ENCODE measurements at places on chromosomes 12 and 14.

GRCh38 chr12:9829982-9830381 lies 2.7 kb downstream of the KLRF1 start:
- no peak for DNase-seq

DNA sequence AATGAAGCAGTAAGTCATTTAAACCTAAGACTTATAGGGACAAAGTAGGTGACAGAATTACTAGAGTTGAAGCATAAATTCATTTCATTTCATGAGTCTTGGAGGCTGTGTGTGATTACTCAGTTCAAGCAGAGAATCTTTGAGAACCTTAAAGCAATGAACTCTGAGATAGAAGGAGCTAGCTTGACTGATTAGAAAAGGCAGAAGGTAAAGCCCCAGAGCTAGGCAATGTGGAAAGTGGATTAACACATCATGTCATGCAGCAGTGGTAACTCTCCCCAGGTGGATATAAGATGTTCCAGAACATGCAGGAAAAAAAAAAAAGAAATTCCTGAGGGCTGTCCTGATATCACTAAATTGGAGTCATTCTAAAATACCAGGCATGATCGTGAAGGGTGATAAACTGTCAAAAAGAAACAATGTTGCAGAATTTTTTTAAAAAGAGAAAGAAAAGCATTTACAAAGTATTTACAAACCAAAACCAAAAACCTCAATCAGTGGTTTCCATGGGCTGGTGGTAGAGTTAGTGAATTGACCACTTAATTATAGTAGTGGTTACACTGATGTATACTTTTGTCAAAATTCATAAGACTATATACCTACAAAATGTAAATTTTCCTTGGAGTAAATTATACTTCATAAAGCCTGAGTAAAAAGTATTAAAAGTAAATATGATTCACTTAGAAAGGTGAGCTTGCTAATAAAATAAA lies 12.7 kb upstream of the SLC16A7 start:
- DNase-seq, result no peak

DNA sequence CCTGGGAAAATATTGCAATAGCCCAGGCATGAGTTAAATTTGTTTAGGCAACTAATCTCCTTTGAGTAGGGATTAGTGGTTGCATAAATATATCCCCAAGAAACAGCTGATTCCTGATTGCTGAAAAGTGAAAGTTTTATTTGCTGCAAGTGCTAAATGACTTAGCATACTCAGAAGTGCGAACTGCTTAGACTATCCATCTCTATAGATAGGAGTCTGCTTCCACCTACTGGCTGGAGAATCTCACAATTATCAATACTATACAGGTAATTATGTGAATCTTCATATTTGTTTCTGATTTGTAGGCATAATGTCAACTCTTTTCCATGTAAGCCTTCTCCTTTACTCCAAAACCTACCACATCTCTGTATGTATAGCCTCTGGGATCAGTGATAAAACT lies 12.0 kb upstream of the SLCO1B3 start:
- no peak for DNase-seq

DNA sequence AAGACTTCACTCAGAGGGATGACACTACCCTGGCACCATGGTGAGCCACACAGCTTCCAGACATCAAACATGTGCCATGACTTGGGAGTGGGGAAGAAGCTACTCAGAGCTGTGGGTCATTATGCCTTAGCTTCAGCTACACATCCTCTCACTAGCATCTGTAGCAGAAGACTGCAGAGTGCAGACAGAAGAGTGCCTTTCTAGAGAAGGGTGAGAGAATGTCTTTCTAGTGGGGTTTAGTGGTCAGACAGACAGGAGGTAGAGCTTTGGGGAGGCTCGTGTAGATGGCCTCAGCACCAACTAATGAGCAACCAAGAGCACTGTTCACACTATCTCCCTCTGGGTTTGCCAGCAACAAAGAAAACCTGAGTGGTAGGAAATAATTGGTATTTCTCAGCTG lies 4.9 kb upstream of the B4GALNT3 start:
- DNase-seq, result no peak

- no peak for DNase-seq
Observed at GRCh38 chr12:130354407-130354806, 16.7 kb downstream of the PIWIL1 start.

DNA sequence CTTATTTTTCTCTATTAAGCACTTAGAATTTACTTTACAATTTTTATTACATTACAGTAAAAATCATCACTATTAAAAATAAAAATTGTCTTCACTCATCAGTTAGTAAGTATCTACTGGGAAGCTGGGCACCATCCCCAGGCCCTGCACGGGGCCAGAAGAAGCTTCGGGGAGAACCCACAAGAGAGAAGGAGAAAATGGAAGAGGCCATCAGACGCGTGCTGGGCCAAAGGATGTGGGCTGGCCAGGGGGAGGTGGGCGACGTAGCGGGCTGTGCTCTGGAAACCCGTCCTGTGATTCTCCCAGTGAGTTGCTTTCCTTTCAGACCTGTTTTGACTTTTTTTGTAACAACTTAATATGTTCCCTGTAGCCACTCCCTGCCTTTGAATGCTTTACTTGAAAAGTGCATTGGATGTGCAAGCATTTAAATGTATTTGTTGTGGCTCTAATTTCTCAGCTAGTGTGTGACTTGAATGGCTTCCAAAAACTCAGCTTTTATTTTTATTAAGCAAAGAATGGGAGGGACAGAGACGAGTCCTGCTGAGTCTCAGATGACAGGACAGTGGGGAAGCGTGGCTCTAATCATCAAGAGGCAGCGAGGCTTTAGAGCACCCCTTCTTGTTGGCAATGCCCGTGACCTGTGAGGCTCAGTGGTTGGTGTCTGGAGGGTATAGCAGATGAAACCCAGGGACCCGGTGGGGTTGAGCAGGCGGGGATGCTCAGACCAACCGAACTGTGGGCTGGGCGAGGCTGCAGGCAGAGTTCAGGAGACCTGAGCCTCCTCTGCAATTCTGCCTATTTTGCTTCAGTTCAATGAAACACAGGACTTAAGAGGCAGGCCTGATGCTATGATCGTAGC lies 38.8 kb downstream of the SYNE3 start:
- no peak for DNase-seq

DNA sequence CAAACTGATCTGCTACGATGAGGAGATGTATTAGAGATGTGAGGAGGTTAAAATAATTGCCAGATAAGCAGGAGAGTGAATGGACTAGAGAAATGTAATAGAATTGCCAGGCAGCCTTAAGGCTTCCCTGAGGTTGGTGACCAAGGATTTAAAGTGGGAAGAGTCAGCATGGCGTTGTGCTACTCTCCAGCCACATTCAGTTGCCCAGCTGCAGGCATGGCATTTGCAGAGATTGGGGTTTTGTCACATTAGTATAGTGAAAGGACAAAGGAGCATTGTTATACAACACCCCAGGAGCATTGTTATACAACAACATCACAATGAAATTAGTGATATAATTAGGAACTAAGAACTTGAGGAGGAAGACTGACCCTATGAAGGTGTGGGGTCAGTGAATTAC lies 31.7 kb downstream of the MARK3 start:
- DNase-seq, result no peak

- no peak for DNase-seq
Observed at GRCh38 chr14:99715266-99716000, 31.3 kb downstream of the CYP46A1 start.

GRCh38 chr14:62674563-62675237 lies 370.6 kb downstream of the KCNH5 start:
- no peak for DNase-seq

DNA sequence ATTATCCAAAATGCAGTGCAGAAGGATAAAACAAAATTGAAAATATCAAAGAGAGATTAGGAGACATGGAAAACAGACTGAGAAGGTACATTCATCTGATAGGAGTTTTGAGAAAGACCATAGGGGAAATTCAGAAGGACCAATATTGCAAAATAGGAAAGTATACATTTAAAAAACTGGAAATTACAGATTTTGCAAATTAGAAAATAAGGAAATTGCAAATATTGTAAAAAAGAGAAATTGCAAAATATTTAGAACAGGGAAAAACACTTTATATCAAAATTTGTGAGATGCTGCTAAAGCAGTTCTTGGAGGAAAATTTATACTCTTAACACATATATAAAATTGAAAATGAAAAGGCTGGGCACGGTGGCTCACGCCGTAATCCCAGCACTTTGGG lies 192.5 kb downstream of the FBXL14 start:
- DNase-seq, result no peak

- DNase-seq, result no peak
Observed at GRCh38 chr12:132638541-132639408, 20.2 kb downstream of the P2RX2 start.

- DNase-seq, result no peak
Observed at GRCh38 chr12:104404781-104405180, 52.0 kb upstream of the CHST11 start.

DNA sequence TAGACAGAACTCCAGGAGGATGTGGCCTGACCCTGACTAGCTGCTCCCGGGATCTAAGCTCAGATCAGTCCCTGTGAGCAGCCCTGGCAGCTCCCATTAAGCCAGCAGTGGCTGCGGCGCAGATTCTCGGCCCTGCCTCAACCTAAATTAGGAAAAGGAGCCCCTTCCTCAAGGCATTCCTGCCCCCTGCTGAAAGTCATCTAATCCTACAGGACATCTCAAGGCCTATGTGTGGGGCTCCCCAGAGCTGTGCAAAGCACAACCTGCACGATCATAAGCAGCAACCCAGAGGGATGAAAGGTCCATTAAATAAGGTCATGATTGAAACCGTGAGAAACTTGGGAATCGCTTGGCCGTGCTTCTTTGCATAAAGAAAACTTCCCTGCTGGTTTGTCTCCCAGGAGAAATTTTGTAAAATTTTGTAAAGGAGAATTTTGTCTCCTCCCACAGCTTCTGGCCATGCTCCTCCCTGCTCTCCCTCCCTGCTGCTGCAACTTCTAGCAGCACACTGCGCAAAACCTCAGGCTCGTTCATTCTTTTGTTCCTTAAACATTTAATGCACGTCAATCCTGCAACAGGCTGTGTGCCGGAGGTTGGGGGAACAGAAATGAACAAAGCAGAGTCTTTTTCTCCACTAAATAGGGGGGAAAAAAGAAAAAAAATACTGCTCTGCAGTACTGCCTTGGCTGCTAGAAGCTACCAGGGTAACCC lies 96.6 kb upstream of the SLC35F4 start:
- no peak for DNase-seq

- no peak for DNase-seq
Observed at GRCh38 chr12:105672121-105672975, 341.9 kb downstream of the C12orf75 start.

- no peak for DNase-seq
Observed at GRCh38 chr12:54592316-54592715, 3.9 kb upstream of the PPP1R1A start.

DNA sequence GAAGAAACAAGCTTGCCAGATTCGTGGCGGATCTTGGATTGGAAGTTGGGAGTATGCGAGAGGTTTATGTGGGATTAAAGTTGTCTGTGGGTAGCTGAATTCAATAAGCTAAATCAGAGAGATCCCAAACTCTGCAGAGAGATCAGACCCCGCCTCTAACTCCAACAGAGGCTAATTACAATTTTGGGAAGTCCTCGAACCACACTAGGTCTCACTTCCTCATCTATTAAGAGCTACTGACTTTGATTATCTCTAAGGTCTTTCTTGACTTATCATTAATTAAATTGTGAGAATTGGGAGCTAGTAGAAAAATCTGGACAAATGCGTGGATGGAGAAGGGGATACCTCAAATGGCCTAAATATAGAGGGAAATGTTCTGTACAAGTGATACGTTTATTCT lies 9.1 kb downstream of the NTF3 start:
- DNase-seq, result no peak

DNA sequence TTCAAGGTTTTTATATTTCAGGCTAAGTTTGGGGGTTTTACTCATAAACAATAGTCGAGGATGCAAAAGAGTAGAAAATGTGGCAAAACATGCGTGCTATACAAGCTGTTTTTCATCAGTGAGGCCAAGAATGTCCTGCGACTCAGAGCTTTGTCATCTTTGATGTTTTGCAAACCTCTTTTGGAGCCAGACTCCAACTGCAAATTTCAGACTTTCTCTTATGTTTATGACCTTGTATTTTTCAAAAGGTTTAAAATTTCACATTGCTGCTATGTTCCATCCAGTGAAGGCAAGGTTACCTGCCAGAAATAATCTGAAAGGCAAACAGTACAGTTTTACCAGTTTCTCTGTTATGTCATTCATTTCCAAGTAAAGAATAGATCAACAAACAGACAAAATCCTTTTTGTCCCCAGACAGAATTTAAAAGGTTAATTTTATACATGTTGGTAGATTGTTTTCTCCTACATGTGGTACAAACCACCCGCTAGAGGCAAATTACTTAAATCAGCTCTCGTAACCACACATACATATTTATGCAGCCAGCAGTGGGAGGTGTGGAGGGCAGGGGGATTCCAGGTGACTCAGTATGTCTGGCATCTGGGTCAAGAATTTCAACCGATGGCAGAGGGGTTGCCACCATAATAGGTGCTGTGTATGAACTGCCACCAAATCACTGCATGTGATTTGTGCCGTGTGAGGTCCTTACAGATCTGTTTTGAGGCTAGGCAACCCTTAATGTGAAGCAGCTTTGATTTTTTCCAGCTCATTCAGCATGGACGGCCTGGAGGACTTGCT lies 119.8 kb upstream of the CPM start:
- DNase-seq, result peak; percentile 2

GRCh38 chr14:73788317-73788598 lies 63.4 kb upstream of the PTGR2 start:
- DNase-seq, result no peak

- DNase-seq, result no peak
Observed at GRCh38 chr14:22476887-22477286, 112.1 kb downstream of the DAD1 start.

- no peak for DNase-seq
Observed at GRCh38 chr12:129269756-129270495, 416.6 kb downstream of the GLT1D1 start.

GRCh38 chr14:106879241-106879640 lies 1352.9 kb downstream of the TMEM121 start:
- no peak for DNase-seq

- no peak for DNase-seq
Observed at GRCh38 chr14:28608443-28608842, 158.1 kb upstream of the FOXG1 start.

- no peak for DNase-seq
Observed at GRCh38 chr14:55772486-55772885, 192.5 kb downstream of the KTN1 start.

- DNase-seq, result peak; percentile 44
Observed at GRCh38 chr12:57242691-57243454, 8.1 kb downstream of the STAC3 start.

GRCh38 chr12:131948166-131948712 lies 1.5 kb upstream of the EP400 start:
- peak; percentile 14 for DNase-seq

DNA sequence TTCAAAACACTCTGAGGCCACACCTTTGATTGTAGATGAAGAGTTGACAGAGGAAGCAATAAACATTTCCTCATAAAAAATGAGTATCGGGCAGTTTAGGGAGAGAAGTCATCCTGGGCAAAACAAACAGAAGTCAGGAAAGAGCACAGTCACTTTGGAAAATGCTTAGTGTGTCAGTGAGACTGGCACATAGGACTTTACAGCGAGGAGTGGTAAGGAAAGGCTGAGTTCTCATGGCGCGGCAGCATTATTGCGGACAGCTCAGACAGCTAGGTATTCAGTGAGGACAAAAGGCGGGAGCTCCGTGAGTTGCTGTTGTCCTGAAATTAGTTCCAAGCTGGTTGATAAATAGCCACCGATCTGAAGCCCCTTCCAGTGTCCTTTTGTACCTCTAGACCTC lies 229.9 kb downstream of the SNAPC1 start:
- no peak for DNase-seq

- DNase-seq, result no peak
Observed at GRCh38 chr14:92753250-92753649, 4.8 kb upstream of the LGMN start.

Data from central memory CD4-positive, alpha-beta T cell (primary cell).